ENCODE measurements at places on chromosomes 7 and 10. TPM values are rescaled to one million over a fixed set of nuclear protein-coding genes. Genes with fewer than 3 reads are reported as not detected.

The TNS3 gene
- not detected for total RNA-seq

GRCh38 chr10:44284198-44285084 is 100.5 kb downstream of the CXCL12 start:
- no peak overlapping the region for H3K27ac ChIP-seq
- H3K4me3 ChIP-seq: no peak overlapping the region
- DNase-seq: no peak
- H3K36me3 ChIP-seq: no peaks in the 10 kb centered on the region
- no peaks in the 10 kb centered on the region for H3K4me1 ChIP-seq
- peaks cover 12% of the 10 kb centered on the region for H3K27me3 ChIP-seq

GRCh38 chr7:21887779-21888178 is 57.9 kb downstream of the CDCA7L start:
- H3K4me3 ChIP-seq: no peak overlapping the region
- no peaks in the 10 kb centered on the region for H3K36me3 ChIP-seq
- H3K4me1 ChIP-seq: no peaks in the 10 kb centered on the region
- no peak overlapping the region for H3K27ac ChIP-seq

GRCh38 chr7:53475776-53476175 is 440.3 kb downstream of the POM121L12 start:
- H3K4me1 ChIP-seq: no peaks in the 10 kb centered on the region
- no peak overlapping the region for H3K27ac ChIP-seq
- H3K27me3 ChIP-seq: no peaks in the 10 kb centered on the region
- no peak for DNase-seq
